ENCODE measurements at places on chromosomes 1 and 21.
A peak's percentile ranks its signal among the peaks of the same experiment; 100 is the strongest.

DNA sequence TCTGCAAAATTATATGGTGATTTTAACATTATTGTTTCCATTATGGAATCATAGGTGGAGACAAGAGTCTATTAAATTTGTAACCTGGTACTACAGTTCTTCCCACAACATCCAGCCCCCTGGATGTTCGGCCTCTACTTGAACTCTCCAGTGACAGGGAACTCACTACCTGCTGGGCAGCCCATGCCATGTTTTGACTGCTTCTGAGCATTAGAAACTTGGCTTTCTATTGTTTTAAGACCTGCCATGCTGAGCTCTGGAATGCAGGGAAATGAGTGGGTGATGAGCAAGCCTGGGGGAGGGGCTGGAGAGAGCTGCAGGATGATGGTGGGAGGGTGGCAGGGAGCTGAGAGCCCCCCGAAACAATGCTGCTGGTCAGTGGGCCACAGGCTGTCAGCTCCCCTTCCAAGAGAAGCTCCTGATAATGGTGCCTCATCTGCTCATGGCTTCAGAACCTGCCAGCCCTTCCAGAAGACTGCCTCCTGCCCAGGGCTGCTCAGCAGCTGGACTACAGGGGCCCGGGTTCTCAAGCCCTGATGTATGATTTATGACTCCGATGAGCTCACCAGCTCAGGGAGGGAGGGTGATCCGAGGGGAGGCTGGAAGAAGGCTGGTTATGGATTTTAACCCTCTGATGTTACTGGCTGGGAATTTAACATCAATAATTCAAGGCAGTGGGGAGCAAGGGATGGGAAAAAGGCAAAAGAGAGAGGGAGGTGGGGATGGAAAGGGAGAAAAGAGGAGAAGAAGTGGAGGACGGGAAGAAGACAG is 205.0 kb downstream of the HIVEP3 start:
- no peak for DNase-seq

DNA sequence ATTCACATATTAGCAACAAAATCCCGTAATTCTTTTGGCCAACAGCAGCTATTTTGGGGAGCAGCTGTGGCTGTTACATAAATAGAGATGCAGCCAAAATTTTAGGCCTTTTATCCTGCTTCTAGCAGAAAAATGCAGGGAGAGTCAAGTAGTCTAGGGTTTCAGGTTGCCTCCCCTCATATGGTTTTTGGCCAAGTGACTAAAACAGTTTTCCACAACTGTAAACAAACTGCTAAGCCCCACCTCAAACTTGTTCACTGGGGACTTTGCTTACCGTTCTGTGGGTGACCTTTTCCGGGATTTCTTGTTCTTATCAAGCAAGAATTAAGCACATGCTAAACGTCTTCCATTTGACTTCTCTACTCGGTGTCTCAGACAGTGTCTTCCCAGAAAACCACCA is 133.4 kb downstream of the EDEM3 start:
- no peak for DNase-seq

DNA sequence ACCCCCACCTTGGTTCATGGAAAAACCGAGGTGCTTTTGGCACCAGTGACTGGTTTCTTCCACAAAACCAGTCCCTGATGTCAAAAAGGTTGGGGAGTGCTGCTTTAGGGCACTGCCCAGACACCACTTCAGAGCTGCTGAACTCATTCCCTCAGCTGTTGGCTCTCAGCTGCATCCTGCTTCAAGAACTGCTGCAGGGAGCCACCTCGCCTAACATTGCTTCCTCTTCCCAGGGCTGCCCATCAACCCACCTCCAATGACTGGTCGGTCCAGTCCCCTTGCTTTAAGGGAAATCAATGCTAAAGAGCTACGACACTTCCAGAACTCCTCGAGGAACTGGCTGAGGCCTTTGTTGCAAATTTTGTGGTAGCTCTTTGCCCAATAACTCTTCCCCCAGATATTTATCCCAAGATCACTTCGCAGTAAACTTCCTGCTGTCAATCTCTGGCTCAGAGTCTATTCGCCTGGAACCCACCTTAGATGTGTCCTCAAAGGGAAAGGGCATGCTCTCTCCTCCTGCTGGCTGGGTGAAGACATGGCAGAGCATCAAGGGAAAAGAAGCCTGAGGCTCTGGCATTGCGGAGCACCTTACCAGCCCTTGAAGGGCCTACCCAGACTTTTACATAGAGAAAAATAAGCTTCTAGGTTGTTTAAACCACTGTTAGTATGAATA is 29.0 kb downstream of the C1orf52 start:
- peak; percentile 70 for DNase-seq

- no peak for DNase-seq
Measured at GRCh38 chr1:207862241-207862787, 48.6 kb downstream of the CD34 start.

- DNase-seq: no peak
Measured at GRCh38 chr1:164678136-164678700, 119.2 kb downstream of the PBX1 start.

DNA sequence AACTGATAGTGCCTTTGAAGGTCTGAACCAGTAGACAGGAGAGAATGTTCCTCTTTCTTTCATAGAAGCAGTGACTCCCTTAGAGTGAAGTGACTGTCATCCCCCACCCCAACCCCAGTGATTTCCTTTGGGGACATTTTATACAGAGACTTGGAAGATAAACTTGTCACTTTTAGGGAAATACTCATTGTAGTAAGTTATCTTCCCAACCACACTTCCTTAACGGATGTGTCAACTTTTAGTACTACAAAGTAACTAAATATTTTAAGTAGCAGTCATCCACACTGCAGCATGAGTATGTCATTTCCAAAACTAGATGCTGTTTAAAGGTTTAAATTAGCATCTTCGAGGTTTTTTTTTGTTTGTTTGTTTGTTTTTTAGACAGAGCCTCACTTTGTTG is 13.7 kb downstream of the LRRC8B start:
- no peak for DNase-seq

DNA sequence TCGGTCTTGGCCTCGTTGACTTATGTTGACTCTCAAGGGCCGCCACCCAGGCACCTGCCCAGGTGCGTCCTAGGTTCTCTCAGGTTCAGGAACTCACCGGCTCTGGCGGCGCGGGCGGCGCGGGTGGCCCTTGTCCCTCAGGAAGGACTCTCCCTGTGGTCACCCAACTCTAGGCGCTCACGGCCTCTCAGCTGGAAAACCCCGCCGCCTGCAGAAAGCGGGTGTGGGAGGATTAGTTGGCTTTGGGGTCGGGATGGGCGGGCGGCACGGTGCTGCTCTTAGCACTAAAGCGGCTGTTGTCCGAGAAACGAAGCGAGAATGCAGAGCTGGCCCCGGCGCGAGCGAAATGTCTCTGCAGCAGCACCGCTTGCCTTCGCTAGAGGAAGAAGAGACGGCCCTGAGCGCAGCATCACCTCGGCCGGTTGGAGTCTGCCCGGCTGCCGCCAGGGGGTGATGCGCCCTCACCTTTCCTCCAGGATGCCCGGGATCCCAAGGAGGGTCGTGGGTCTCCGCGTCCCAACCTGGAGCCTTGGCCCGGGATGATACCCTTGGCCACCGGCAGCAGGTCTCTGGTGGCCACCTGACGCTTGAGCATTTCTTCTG is 8.1 kb upstream of the TADA1 start:
- DNase-seq: no peak

- DNase-seq: no peak
Measured at GRCh38 chr1:113146242-113147072, 73.5 kb downstream of the LRIG2 start.

DNA sequence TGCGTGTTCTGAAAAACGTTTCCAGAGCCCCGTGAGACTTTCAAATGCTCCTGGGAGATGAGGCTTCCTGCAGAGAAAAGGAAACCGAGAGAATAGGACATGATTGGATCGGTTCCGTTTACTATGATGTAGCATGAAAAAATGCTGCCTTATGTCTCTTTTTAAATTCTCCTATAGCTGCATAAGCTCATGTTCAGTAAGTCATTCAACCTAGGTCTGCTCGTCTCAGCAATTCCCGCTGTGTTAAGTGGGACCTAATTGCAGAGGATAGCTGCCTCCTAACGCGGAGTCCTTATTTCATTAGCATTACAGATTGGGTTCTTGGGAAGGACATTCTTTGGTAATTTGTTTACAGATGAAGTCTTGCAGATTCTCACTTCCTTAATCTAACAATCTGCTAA is 165.3 kb downstream of the GALNT2 start:
- no peak for DNase-seq

DNA sequence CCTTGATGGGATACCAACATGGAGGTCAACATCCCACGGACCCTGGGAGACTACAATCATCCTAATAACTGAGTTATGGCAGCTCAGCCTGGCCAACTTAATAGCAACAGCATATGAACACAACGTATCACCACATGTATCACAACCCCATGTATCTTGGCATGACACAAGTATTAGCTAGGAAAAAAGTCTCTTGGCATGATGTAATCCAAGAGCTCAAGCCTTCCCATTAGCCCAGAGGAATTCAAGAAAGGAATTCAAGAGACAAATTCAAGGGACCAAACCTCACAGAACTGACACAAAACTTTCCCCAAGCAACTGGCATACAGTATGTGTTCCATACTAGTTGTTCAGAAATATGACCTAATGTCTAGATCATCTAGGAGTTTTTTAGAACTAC is 100.9 kb upstream of the HMGB4 start:
- no peak for DNase-seq

GRCh38 chr1:183593356-183593755 is 3.1 kb upstream of the NCF2 start:
- DNase-seq: no peak

DNA sequence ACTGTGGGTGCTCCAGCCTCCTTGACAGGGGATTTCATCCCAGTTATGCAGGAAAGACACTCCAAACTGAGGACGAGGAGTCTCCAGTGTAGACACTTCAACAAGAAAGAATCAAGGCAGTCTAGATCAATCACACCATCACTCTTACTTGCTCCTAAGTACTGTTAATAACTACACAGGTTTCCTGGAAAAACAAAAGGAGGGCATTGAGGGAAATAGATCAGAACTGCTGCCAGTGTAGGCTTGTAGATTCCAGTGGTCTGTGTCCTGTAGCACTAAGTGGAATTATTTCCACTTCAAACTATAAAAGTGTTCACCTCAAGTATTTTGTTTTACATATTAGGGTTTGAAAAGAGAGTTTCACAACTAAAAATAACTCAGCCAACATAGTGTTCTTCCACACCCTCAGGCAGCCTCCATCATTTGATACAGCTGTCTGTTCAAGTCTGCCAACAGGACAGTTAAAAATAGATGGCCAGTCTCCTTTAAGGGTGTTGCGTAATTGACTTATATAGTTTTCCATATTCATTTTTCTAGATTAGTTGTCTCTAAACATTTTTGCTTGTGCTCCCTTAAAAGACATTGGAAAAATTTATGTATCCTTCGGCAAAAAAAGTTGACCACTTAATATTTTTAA is 32.0 kb upstream of the AGL start:
- no peak for DNase-seq

DNA sequence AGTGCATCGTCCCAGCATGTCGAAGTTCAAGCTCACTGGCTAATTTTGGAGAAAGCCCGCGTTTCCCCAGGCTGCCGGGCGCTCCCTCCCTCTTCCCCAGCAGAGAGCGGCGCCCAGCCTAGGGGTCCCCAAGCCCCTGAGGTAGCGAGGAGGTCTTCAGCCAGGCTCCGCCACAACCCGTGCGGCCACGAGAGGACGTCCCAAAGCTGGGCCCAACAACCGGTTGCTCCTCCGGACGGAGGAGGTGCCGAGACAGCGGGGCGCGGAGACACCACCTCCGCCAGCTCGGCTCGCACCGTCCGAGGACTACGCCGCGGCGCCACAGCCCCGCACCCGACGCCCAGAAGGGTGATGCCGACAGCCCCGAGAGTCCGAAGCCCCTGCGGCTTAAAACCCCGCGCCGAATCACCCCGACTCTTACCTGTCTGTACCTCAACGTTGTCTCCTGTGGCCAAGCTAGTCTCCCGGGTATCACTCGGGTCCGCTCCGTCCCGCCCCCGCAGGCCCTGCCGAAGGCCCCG is at the start of gene DENND2C:
TSS of gene DENND2C (minus strand) at position 488 of the 521 bp plus-strand sequence. CDS start 44,065 bp downstream, outside the sequence.
- DNase-seq: no peak

DNA sequence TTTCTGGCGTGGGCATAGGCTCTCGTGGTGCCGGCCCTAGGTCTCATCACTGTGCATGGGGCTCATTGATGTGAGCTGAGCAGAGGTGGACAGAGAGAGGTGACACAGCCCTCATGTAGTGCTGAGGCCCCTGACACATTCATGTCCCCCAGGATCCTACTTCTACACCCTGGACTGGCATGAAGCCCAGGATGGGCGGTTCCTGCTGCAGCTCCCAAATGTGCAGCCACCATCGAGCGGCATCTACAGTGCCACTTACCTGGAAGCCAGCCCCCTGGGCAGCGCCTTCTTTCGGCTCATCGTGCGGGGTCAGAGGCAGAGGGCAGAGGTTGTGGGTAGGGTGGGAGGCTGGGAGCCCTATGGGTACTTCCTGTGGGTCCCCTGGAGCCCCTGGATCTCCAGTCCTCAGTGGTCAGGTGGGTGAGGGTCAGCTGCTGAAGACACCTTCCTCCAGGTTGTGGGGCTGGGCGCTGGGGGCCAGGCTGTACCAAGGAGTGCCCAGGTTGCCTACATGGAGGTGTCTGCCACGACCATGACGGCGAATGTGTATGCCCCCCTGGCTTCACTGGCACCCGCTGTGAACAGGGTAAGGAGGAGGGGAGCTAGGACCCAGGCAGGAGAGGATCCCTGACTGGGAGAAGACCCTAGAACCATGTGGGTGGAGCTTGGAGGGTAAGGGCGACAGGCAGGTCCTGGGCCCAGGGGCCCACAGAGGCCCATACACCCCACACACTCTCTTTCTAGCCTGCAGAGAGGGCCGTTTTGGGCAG is 6.1 kb downstream of the TIE1 start:
- DNase-seq: peak; percentile 21

DNA sequence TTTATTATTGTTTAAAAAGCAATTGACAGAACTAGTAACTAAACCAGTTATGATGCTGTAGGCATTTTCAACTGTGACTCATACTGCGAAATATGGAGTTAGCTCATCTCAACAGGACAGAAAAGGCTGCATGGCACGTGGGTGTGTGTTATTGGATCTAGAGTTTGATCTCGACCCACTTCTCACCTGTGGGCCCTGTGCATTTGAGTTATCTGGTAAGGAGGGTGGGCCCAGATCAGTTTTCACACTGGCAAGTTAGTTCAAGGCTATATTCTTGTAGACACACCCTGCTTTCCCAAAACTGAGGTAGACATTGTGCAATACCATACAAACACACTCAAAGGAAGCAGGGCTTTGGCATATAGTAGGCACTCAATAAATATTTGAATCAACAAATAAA is 71.3 kb upstream of the PRDX6 start:
- no peak for DNase-seq

GRCh38 chr1:234845097-234845660 is 235.2 kb upstream of the IRF2BP2 start:
- DNase-seq: no peak
